ENCODE measurements at places on chromosomes 7 and 10.

DNA sequence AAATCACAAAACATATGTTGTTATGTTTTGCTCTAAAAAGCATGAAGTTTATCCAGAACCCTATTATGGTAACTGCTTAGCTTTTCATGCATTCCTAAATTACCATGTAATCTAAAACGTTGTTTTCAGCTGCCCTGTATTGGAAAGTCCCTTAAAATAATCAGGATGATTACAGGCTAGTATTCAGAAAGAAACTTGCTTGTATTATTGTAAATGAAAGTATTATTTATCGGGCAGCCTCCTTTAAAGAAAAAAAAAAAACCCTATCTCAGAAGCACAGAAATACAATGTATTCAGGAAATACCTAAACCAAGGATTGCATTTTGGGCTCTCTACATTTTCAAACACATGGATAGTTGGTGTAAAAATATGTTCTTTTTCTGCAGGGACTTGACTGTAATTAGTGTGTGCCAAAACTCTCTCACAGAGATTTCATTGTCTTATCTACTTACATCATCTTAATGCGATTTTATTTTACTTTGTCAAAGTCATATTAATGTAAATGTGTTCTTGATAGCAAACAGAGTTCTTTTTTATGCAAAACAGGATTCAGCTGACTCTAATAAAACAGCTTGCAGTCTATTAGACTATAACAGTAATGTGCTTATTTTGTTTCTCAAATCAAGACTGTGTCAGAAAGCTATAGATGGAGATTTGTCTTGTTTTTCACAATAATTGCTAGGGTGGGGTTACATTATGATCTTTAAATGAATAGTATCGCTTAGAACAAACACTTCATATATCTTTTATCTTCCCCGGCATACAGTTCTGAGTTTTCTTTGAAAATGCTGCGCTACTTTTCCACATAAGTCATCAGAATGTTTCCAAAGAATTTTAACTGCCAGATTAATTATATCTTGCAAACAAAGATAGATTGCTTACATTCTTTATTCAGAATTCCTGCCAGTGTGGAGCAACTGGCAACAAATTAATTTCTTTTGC is 65.3 kb upstream of the ARID5B start:
- no peak for DNase-seq

- DNase-seq = no peak
Measured at GRCh38 chr7:99420213-99420612, 11.4 kb downstream of the BUD31 start.

DNA sequence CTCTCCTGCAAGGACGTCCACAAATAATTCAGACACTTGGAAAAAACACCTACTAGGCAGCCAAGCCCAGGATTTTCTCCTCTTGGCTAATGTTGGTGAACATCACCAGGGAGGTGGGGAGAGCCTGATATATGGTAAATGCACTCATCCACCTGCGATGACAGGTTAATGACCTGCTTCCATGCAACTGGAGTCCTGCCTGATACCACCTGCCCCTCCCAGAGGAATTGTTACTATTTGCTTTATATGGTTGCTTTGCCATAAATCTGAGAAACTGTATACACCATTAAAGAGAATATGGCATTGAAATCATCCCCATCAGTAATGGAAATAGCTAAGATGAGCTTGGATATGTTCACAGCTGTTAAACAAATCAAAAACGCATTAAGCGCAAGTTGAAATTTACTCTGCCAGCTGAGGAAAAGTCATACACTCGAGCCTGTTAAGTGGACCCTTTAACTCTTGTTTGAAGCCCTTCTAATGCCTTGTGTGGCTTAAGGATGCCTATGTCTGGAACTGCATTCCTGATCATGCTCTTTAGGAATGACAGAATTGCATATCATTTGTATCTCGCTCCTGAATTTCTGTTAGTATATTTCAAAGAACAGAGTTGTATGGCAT is 208.3 kb downstream of the PRPF18 start:
- no peak for DNase-seq

DNA sequence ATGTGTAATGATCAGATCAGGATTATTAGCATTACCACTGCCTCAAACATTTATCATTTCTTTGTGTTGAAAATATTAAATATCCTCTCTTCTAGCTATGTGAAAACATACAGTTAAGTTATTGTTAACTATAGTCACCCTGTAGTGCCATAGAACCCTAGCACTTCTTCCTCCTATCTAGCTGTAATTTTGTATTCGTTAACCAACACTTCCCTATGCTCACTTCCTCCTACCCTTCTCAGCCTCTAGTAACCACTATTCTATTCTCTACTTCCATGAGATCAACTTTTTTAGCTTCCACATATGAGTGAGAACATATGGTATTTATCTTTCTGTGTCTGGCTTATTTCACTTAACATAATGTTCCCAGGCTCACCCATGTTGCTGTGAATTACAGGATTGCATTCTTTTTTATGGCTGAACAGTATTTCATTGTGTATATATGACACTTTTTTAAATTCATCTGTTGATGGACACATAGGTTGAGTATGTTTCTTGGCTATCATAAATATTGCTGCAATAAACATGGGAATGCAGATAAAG is 132.7 kb upstream of the RHOBTB1 start:
- no peak for DNase-seq

- no peak for DNase-seq
Measured at GRCh38 chr10:90378524-90379076, 479.2 kb downstream of the HTR7 start.

GRCh38 chr10:92847202-92847864 is 987 bp upstream of the EXOC6 start:
- DNase-seq = no peak

GRCh38 chr7:132387596-132387995 is 188.7 kb downstream of the PLXNA4 start:
- no peak for DNase-seq

- no peak for DNase-seq
Measured at GRCh38 chr7:15851201-15851600, 164.7 kb upstream of the MEOX2 start.

Data from GDM1 (cell line).